NAMALWA (cell line): ENCODE measurements at places on chromosomes 5 and 9.

DNA sequence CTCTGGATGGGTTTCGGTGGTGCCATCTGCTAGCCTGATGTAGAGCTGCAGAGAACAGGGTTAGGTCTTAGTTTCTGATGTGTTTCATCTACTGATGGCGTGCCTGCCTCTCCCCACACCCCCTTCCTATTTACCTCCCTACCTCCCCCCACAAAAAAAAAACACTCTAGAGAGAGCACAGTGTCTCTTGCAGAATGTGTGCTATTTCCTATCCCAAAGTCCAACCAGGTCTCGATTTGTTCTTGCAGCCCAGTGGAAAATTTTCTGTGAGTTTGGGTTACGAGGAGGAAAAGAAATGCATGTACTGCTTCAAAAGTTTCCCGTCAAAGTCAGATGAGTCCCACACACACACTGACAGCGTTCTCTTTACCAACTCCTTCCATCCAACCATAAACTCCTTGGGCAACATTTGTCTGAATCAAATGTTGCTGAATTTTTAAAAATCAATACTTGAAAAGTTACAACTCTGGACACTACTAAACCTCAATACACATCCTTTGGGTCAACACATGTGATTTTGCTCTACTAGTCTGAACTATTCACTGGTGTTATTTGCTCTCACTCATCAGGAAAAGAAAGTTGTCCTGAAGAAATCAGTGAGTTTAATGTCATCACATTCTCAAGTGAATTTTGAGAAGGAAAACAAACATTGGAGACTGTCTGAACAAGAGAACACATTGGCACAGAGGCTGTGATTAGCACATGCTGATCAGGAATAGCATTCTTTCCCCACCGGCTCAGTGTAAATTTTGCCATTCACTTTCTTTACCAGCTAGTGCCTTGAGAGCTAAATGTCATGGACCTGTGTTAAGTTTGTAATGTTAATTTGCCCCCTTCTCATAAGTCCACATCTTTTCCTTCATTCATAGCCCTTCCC lies 84.1 kb downstream of the MAMDC2 start:
- DNase-seq: no peak

DNA sequence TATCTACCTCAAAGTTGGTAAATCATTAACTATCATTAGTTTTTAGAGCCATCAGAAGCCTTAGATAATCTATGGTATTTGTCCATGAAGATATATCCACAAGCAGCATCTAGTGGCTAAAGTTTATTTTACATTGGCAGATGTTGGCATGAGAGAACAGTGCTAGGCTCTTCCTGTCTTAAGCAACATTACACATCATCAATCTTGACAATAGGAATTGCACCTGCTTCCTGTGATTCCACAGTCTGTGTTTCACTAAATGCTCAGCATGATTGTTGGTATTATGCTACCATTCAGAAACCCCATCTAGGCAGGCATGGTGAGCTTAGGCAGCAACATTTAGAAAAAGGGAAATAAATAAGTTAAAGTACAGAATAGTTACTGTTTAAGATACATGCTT lies 246.6 kb downstream of the SLCO4C1 start:
- DNase-seq: peak; percentile 15

GRCh38 chr5:158819840-158820620 lies 279.7 kb downstream of the EBF1 start:
- peak; percentile 63 for DNase-seq

DNA sequence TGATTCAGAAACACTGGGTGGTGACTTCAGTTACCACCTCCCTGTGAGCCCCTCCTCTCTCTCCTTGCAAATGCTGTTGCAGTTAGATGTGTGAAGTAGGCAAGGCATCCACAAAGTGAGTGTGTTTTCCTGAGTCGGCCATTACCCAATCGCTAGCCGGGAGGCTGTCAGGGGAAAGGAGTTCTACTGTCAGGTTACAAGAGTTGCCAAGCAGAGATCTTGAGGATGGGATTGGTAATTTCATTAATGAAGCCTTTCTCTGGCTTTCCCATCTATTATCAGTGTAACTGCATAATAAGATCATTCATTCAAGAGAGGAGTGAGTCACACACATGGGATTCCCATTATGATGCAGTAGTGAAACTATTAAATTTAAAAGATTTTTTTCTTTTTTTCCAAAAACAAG lies 106.9 kb downstream of the GLDC start:
- no peak for DNase-seq

DNA sequence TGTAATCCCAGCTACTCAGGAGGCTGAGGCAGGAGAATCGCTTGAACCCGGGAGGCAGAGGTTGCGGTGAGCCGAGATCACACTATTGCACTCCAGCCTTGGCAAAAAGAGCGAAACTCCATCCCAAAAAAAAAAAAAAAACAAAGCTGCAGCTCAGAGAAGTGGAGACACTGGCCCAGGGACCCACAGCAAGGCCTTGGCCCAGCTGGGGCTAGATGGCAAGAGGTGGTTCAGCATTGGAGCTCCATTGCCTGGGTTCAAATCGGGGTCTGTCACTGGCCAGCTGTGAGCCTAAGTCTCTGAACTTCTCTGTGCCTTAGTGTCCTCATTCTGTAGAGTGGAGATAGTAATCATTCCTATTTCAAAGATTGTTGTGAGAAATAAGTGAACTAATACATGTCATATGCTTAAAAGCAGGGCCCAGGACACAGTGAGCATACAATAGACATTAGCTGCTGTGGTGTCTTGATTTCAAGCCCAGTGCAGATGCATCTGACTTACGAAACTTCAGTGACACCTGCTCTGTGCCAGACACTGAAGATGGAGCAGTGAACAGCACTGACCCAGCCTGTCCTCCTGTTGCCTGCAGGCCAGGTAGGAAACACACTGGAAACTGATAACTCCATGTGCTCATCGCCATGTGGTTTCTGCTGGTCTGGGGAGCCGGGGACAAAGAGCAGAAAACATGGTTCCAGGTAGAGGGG lies 127.7 kb downstream of the C9orf50 start:
- DNase-seq: peak; percentile 24

GRCh38 chr5:65390208-65390607 lies 91.5 kb downstream of the ADAMTS6 start:
- no peak for DNase-seq

GRCh38 chr9:28999806-29000205 lies 1426.5 kb upstream of the C9orf72 start:
- no peak for DNase-seq

- DNase-seq: no peak
These were observed 56.9 kb upstream of the PLPP1 start for GRCh38 chr5:55591686-55592085.

GRCh38 chr9:114930056-114930812 lies at the start of gene TNFSF8:
TNFSF8 (minus strand) TSS chr9:114930591; CDS start chr9:114930303, 288 bp downstream.
- peak; percentile 86 for DNase-seq

- no peak for DNase-seq
These were observed 253.1 kb upstream of the IRX1 start for GRCh38 chr5:3342271-3343100.

GRCh38 chr5:159571501-159572244 lies 241.4 kb upstream of the IL12B start:
- DNase-seq: no peak

GRCh38 chr9:4541856-4542255 lies 51.6 kb downstream of the SLC1A1 start:
- no peak for DNase-seq

DNA sequence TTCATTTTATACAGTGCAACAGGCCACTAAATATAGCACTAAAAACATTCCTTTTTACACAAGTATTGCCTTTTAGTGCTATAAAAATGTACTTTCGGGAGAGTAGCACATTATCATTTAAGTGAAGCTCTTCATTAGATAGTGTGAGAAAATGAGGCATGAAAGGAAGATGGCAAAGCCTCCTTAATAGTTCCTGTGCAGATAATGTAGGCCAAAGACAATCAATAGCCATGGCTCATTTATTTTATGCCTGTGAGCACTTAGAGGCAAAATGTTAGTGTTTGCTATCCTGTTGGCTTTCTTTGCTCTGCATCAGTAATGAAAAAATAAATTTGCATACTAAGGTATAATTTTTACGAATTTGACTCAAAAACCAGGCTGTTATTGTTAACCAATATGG lies 929.5 kb upstream of the C9orf72 start:
- DNase-seq: no peak

- DNase-seq: no peak
These were observed 600.8 kb upstream of the DAB2 start for GRCh38 chr5:40025586-40025985.

DNA sequence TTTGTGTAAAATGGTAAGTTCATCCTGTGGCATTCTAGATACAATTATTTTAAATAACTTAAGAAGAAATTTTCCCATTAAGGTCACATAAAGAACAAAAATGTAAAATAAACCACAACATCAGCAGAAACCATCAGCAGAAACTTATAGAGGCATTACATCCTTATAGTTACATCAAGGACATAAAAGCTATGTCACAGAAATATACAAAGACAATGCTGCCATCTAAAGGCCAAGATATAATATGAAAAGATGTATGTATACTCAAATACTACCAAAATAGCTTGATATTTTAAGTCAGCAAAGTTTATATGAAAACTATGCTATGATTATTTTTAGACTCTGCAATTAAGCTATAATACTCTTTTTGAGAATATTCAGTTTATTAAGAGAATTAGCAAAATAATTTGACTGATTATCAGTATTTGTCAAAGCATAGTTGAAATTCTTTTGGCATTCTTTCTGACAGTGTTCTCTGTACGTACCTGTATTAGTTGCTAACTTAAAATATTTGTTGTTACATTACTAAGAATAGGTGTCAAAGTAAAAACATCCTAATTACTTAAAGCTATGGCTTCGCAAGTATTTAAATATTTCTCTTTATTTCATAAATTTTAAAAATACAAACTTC lies 36.2 kb downstream of the FBXL17 start:
- peak; percentile 72 for DNase-seq

- peak; percentile 70 for DNase-seq
These were observed 18.7 kb upstream of the RNF130 start for GRCh38 chr5:180090098-180090768.

DNA sequence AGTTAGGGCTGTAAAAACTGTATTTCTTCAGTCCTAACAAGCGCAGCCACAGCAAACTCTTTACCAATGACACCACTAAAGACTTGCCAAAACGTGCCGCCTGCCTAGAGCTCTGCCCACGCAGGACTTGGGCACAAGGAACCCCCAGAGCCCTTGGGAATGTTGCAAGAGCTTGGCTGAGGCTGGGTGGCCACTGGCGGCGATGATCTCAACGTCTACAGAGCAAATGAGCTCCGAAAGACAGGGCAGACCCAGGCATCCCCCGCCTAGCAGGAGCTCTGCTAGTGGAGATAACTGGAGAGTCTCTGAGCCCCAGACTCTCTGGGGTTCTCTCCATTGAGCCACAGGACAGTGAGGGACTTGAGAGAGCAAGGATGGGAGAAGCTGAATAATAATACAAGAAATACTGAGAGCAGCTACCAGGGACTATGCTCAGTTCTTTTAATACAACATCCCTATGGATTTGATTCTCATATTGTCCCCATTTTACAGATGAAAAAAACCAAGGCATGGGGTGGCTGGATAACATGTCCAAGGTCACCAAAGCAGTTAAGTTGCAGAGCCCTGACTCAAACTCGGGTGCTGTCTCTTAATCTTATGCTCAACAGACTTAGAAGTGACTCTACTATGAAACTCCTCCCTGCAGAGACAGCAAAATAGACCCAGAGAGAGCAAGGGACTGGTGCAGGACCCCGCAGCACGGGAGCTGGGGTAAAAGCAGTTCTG lies 32.5 kb downstream of the SHB start:
- DNase-seq: no peak

DNA sequence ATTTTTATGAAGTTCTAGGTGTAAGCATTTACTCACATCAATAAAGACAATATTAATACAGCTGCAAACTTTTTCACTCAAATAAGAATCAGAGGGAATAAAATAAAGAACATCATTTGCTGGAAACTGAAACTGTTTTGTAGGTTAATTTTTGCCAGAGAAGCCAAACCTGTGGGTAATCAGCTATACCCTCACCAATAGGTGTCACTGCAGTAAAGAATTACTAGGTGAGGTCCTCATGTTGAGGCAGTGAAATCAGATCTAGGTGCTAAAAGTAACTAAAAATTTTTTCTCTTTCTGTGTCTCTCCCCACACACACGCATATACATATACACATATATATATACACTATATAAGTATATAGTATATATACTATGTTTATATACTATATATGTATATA lies 1016.3 kb upstream of the SEMA6A start:
- peak; percentile 38 for DNase-seq

- DNase-seq: no peak
These were observed 39.3 kb upstream of the ORM1 start for GRCh38 chr9:114283551-114284111.
